HuH-7.5 (cell line): ENCODE measurements at places on chromosomes 11 and 22.
A peak's percentile ranks its signal among the peaks of the same experiment; 100 is the strongest.

DNA sequence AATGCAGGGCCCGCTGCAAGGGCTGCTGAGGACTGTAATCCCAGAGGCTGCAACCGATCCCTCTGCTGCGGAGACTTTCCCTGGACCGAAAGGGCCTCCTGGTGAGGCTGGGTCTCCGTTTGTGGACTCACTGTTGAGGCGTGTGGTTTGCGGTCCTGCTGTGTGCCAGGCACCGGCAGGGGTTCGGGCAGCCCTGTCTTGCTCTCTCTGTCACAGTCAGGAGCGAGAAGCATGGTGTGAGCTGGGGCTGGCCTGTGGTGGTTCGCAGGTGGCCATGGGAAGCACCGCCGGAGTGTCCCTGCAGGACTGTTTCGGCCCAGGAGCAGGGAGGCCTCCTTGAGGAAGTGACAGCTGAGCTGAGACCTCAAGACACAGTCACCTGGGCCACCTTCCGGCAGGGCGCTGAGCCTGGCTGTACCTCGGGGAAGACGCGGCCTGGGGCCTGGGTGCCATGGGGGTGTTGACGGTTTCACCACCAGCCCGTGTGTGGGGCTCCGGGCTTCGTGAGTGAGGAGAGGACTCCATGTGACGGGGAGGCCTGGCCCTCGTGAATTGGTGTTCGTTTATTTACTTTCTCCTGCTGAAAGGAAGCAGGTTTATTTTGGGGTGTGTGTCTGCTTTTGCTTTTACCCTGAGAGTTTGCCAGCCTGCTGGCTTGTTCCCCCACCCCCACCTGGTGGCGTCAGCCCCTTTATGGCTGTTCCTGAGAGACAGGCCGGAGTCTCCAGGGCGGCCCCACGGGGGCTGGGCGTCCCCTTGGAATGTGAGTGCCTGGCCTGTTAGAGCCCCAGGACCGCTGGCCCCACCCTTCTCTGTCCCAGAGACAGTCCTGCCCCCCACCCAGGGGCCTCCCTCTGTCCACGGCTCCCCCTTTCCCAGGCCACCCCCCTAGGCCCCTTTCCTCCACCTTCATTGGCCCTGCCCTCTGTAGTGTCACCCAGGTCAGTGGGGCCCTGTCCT is 122.5 kb downstream of the KCNQ1OT1 start:
- DNase-seq, result no peak

DNA sequence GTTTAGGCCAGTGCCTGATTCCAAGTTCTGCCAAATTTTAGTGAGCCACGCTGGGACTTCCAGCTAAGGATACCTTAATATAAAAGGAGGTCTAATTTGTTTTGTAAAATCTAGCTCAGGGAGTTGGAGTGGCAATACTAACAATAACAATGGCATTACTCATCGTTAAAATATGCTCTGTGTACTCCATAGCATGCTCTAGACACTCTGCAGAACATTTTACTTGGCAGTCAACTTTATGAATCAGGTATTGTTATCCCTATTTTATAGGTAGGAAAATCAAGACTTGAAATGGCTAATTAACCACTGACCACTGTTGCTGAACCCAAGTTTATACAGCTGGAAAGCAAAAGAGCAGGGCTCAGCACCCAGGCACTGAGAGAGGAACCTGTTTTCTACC is 485.0 kb upstream of the KIRREL3 start:
- no peak for DNase-seq

DNA sequence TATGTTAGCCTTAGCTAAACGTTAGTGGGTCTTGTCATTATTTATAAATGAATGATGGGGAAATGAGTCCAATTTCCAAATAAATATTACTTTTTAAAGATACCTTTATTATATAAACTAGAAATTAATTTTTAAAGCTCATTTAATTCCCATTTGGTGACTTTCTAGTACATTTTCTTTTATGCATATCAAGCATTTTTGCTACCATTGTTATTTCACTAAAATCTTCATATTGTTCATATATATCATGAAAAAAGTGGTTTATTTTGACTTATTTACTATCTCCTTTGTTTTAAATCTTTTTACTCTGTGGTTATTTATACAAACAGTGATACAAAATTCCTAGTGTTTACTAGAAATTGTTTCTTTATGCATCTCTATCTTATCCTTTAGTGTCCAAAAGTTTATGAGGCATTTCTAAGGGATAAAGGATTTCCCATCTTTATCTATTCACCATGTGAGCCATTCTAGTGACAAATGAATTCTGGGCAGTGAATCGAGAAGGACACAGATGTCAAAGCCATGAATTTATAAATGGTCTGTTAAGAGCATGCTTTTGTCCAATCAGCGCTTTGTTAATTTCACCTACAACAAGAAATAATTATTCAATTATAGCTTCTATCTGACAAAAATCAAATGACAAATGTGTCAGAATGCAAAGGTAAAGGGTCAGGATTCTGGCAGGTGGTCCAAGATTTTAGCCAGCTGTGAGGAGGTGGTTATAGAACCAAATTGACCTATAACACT is 70.6 kb downstream of the PRMT3 start:
- no peak for DNase-seq

DNA sequence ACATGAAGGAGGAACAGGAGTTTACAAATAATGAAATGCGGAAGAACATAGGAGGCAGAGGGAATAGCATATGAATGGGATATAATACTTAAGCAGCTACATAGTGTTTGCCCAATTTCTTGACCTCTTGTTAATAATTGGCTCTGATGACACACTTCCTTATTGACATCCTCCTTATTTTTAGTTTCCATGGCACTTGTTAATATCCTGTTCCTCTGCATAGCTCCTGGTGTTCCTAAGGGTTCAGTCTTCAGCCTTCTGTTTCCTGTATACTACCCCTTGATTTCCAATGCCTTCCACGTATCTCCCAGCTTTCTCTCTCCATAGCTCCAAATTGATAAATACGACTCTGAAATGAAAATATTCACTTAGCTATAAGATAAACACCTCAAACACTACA is 663.8 kb upstream of the API5 start:
- no peak for DNase-seq

DNA sequence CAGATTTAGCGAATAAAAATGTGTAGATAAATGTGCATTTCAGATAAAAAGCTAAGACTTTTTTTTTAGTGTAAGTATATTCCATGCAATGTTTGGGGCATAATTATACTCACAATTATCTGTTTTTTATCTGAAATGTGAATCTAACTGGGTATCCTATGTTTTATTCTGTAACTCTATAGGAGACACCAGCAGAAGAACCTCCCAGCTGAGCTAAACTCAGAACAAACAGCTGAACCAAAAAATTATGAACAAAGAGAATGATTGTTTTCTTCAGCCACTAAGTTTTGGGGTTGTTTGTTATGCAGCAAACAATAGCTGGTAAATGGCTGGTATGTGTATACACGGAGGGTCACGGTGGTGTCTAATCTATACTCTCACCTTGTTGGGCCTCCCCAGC is 42.9 kb downstream of the FBXO7 start:
- no peak for DNase-seq

- peak; percentile 72 for DNase-seq
These were observed 11.1 kb downstream of the POLR3H start for GRCh38 chr22:41532908-41533825.

DNA sequence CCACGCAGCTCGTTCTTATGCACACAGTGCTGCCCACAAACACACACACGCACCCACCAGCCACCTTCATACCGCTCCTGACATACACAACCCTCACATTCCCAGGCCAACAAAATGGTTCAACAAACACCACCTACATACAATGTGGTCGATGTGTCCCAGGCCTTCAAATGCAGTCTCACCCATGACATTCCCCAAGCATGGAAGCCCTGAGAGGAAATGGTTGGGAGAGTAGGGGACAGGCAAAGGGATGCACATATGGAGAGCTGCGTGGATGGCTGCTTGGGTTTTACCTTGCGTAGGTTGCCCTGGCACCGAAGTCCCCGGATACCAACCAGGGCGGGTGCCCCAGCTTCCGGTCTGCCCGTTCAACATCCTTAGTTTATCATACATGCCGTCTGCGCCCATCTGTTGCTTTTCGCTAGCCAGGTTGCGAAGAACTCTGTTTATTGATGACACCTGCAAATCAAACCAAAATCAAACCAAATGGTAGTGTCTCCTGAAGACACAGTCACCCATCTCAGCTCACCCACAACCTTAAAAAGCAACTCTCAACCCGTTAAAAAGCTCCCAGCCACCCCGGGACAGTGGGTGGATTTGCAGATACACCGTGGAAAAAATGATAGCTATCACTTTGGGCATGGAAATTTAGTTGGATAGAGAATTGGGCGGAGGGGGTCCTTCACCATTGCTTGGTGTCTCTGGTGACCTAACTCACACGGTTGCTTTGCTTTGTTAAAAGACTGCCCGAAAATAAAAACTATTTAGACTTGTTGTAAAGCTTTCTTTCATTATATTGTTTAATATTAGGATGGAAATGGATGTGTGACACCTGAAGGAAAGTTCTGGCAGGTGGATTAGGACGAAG is 10.5 kb downstream of the PAX6 start:
- no peak for DNase-seq
